ENCODE measurements at places on chromosomes 16 and 17.

- no peak overlapping the region for H3K4me3 ChIP-seq
- peaks cover 8% of the 10 kb centered on the region for H3K4me1 ChIP-seq
- peaks cover 8% of the 10 kb centered on the region for H3K27me3 ChIP-seq
- no peaks in the 10 kb centered on the region for H3K36me3 ChIP-seq
- no peak for DNase-seq
These were observed 12.7 kb upstream of the NSRP1 start for GRCh38 chr17:30103921-30104320.

GRCh38 chr17:66312912-66313311, 10.5 kb downstream of the PRKCA start:
- no peaks in the 10 kb centered on the region for H3K27me3 ChIP-seq

DNA sequence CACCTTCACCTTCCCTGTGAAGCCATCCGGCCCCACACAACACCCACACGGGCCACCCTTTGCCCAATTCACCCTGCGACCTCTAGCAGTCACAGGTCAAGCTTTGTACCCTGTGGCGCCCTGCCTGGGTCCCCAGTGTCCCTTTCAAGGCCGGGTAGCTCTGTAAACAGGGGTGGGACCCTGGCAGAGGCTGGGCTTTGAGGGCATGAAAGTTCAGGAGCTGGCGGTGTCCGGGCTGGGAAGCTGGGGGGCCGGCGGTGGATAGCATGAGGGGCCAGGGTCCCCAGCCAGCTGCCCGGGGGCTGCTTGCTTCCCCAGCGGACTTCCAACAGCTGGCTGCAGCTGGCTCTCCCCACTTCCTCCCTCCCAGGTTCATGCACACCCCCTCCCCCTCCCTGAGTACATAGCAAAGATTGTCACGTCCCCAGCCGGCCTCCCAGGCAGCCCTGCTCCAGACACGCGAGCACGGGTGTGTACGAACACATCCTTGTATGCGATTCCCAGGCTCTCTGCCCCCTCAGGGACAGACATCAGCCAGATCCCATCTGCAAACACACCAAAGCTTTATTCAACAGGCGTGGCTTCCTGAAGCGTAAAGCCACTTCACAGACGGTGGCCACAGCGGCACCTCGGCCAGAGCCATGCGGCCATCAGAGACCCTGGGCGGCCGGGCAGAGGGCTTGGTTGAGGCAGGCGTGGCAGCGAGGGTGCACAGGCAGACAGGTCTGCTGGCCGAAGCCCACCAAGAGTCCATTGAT, 8.2 kb downstream of the NTHL1 start:
- H3K27ac ChIP-seq, result no peak overlapping the region
- no peak for DNase-seq
- no peaks in the 10 kb centered on the region for H3K4me1 ChIP-seq
- H3K27me3 ChIP-seq, result no peaks in the 10 kb centered on the region
- H3K4me3 ChIP-seq, result no peak overlapping the region

DNA sequence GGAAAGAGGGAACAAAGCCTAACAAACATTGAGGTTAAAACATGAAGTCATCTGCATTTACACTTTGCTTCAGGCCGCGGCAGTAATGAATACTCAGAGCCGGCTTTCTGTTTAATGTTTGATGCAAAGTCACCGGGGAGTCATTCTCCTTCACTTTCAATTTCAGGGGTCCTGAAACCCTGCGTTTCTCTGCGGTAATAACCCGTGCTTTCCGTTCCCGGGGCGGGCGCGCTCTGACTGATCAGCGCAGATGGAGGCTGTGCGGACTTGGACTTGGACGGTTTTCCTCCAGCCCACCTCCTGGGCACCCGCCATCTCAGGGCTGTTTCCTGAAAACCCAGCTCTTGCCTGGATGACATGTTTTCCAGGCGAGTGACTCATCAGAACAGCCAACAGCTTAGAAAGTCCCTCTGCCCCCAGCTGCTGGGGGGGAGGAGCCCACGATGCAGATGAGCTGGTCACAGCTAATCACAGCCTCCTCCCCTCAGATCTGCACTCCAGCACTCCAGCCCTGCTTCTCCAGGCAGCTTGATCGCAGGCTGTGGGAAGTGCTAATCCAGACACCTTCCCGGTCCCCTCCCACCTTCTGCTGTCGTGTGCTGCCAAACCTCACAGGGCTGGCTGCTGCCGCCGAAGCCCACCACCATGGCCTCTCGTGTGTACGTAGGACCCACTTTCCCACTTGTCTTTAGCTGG, 158.6 kb upstream of the CHMP6 start:
- peaks cover 66% of the 10 kb centered on the region for H3K4me1 ChIP-seq
- peaks cover 40% of the 10 kb centered on the region for H3K36me3 ChIP-seq
- peak; percentile 84 for DNase-seq
- peak overlapping the region; percentile 90 for H3K27ac ChIP-seq
- H3K27me3 ChIP-seq, result no peaks in the 10 kb centered on the region

DNA sequence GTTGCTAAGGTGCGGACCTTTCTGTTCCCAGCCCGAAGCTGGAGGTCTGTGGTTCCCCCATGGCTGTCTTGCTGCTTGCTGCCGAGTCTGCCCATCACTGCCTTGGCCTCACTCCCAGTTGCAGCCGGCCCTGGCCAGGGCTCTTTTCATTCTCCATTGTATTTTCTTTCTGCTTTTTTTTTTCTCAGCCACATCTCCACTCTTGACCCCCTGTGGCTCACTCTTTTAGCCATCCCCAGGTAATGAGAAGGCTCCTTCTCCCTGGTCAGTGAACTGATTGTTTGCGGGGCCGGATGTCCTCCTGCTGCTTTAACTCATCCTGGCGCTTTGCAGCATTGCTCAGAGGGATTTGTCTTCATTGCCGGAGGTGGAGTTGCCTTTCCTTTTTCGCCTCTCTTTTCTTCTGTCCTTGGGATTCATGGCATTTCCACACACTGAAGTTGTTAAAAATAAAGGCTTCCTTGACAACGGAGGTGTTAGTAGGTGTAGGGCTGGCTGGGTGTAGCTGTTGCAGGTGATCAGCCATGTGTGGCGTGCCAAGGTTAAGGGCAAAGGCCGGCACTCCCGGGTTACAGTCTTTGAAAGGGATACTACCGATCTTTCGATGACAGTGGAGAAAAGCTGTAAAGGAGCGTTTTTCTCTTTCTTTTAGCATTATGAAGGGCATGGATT, 34.1 kb downstream of the MAP2K6 start:
- DNase-seq, result no peak
- no peaks in the 10 kb centered on the region for H3K36me3 ChIP-seq
- H3K27ac ChIP-seq, result no peak overlapping the region
- peaks cover 5% of the 10 kb centered on the region for H3K4me1 ChIP-seq
- no peaks in the 10 kb centered on the region for H3K27me3 ChIP-seq
- H3K4me3 ChIP-seq, result no peak overlapping the region

- H3K27me3 ChIP-seq, result no peaks in the 10 kb centered on the region
- no peaks in the 10 kb centered on the region for H3K4me1 ChIP-seq
- no peak overlapping the region for H3K4me3 ChIP-seq
- DNase-seq, result no peak
- H3K36me3 ChIP-seq, result no peaks in the 10 kb centered on the region
- H3K27ac ChIP-seq, result no peak overlapping the region
These were observed 286.2 kb downstream of the IRX3 start for GRCh38 chr16:54000361-54000760.

DNA sequence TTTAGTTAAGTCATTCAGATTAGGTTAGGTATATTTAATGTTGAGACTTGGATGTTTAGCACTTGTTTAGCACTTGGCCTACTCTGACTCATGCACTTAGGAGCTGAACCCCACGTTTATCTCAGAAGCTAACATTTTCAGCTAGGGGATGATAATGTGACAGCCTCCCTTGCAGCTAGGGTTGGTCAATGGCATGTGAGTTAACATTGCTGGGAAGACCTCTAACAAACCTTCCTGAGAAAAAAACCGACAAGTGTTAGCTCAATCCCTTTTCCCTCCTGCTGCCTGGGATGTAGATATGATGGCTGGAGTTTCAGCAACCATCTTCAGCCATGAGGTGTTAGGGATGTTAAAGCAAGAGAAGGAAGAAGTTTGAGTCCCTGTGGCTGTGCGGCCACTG, 185.0 kb upstream of the FOXF1 start:
- H3K27ac ChIP-seq, result no peak overlapping the region
- peaks cover 4% of the 10 kb centered on the region for H3K27me3 ChIP-seq
- no peak for DNase-seq
- H3K4me3 ChIP-seq, result no peak overlapping the region

DNA sequence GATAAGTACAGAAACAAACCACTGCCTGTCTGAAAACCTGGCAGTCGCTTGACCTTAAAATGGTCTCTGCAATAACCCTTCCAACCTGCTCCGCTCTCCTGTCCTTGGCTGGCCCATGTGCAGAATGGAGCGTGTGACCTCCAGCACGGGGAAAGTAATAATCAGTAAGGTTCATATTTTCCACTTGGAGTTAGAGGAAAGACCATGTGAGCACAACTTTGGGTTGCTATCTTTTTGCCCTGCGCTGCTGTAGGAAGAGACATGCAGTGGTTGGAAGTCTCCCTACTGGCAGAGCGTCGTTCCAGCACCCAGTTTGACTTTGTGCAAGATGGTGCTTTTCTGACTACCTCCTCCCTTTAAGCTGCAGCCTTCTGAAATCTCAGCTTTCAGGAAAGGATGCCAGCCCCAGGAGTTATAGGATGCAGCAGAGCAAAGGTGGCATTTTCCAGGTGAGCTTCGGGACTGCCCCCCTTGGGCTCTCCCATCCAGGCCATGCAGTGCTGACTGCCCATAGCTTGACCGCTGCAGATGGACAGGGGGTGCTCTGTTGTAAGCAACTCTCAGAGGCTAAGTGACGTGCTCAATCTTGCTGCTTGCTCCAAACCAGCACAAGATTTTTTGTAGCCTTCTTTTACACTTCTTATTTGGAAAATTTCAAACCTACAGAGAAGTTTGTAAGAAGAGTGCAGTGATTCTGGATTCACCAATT, 110.7 kb upstream of the NOL11 start:
- no peaks in the 10 kb centered on the region for H3K27me3 ChIP-seq
- H3K4me3 ChIP-seq, result no peak overlapping the region
- DNase-seq, result no peak
- H3K27ac ChIP-seq, result no peak overlapping the region
- no peaks in the 10 kb centered on the region for H3K36me3 ChIP-seq

- no peak overlapping the region for H3K4me3 ChIP-seq
- no peaks in the 10 kb centered on the region for H3K36me3 ChIP-seq
- H3K27ac ChIP-seq, result no peak overlapping the region
- peaks cover 13% of the 10 kb centered on the region for H3K27me3 ChIP-seq
- H3K4me1 ChIP-seq, result peaks cover 6% of the 10 kb centered on the region
- no peak for DNase-seq
These were observed 51.5 kb downstream of the GSG1L start for GRCh38 chr16:28011971-28012445.

DNA sequence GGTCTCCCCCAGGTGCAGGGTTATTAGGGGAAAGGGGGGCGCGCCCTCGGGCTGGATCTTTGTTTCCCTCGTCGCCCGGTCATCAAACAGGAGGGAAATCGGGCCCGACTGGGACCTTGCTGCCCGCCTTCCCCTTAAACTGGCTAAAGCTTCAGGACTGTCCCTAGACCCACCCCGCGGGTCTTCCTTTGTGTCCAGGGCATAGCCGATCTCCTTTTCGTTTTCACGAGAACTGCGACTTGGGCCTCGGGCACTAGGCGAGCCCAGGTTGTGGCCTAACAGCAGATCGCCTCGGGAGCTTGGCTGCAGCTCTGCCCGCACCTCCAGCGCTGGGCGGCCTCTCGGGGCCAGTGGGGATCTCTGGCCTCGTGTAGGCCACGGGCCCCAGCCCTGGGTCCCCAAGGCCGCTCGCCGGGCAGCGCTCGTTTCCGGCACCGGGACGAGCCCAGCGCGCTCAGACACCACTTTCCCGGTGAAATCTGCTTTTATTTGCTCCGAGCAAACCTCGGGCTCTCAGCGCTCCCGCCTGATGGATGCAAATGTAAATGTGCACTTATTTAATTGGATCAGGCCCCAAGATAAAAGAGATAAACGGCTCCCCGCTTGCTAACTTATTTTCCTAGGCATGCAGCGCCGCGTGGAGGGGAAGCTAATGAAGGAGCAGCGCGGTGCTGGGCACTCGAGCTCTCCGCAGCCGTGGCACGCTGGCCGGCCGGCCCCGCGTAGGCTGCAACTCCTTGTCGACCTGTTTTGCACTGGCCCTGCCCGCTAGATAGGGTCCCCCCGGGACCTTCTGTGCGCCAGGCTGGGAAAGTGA, 7.8 kb downstream of the IRX5 start:
- no peak for DNase-seq
- H3K36me3 ChIP-seq, result peaks cover 14% of the 10 kb centered on the region
- H3K27me3 ChIP-seq, result peaks cover 87% of the 10 kb centered on the region

- no peak overlapping the region for H3K4me3 ChIP-seq
- H3K27ac ChIP-seq, result no peak overlapping the region
- H3K27me3 ChIP-seq, result peaks cover 14% of the 10 kb centered on the region
- no peaks in the 10 kb centered on the region for H3K4me1 ChIP-seq
These were observed 177.2 kb downstream of the FOXL1 start for GRCh38 chr16:86755571-86756006.

- H3K36me3 ChIP-seq, result no peaks in the 10 kb centered on the region
- DNase-seq, result no peak
- H3K27me3 ChIP-seq, result no peaks in the 10 kb centered on the region
- H3K27ac ChIP-seq, result no peak overlapping the region
These were observed 310.0 kb downstream of the CBLN1 start for GRCh38 chr16:48971571-48972077.

- H3K4me3 ChIP-seq, result peak overlapping the region; percentile 90
- H3K36me3 ChIP-seq, result no peaks in the 10 kb centered on the region
- no peaks in the 10 kb centered on the region for H3K27me3 ChIP-seq
These were observed 555 bp downstream of the HDAC5 start for GRCh38 chr17:44122816-44123355.

DNA sequence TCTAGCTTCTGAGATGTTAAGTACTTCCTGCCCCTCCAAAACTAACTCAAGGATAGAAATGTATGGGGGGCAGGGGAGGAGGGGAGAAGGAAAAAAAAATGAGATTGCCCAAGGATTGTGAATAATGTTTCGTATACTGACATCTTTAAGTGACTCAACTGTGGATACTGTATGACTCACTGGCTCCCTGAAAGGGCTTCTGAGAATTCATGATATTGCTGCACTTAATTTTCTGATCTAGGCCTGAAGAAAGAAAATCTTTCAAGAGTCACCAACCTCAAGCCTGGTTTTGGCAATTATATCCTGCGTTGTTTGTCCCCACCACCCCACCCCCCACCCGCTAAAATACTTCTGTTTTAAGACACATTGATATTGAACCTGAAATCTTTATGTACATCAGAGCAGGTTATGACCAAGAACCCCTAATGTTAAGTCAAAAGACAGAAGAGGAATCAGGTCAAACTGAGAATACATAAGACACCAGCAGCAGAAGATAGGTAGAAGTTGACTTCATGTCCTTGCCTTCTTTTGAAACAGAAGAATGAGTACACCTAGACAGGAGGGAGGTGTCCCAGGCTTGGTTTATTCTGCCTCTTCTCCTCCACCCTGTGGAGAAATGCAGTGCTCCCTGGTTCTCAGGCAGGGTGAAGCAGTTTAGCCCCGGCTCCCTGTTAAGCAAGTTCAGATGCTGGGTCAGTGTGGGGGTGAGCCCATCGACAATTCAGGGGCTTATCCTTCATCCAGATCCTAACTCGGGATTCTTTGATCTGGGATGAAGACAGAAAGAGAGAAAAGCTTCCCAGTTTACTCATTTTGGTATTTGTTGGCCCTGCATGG, 3.3 kb upstream of the FBXL20 start:
- H3K4me3 ChIP-seq, result no peak overlapping the region
- H3K27ac ChIP-seq, result peak overlapping the region; percentile 74
- H3K27me3 ChIP-seq, result no peaks in the 10 kb centered on the region
- H3K36me3 ChIP-seq, result peaks cover 30% of the 10 kb centered on the region
